ENCODE measurements at places on chromosomes 5 and 9.

DNA sequence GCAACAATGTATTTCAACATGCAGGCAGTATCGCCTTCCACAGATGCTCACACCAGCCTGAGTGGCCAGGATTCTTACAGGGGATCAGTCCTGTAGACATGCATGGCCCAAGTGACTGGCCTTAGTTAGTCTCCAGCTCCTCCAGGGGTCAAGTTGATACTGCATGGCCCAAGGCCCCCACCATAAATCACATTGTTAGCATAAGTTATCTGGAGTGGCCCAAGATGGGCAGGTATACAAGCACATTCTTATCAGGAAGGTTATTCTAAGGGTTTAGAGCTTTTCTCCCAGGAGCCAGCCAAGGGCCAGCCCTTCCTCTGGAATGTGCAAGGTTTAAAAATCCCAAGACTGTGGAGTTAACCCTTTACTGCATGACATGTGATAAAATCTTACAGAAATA is 230.9 kb upstream of the NFIL3 start:
- DNase-seq = no peak

GRCh38 chr9:112332977-112333638 is at the start of gene PTBP3:
PTBP3 (minus strand) TSS chr9:112333619; CDS start chr9:112297865, 35,754 bp downstream.
- peak; percentile 90 for DNase-seq

- DNase-seq = no peak
These were observed 72.2 kb downstream of the CERT1 start for GRCh38 chr5:75439276-75439675.

DNA sequence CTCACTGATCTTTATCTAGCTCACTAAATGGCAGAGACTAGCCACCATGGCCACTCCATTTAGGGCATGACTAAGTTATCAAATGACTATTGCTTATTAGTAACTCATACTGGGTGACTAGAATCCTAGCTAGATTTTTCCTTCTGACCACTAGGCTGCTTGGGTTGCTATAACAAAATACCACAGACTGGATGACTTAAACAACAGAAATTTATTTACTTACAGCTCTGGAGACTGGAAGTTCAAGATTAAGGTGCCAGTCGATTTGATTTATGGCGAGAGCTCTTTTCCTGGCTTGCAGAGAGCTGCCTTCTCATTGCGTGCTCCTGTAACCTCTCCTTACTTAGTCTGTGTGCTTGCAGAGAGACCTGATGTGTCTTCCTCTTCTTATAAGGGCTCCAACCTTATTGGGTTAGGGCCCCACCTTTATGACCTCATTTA is 55.0 kb upstream of the APC start:
- no peak for DNase-seq

DNA sequence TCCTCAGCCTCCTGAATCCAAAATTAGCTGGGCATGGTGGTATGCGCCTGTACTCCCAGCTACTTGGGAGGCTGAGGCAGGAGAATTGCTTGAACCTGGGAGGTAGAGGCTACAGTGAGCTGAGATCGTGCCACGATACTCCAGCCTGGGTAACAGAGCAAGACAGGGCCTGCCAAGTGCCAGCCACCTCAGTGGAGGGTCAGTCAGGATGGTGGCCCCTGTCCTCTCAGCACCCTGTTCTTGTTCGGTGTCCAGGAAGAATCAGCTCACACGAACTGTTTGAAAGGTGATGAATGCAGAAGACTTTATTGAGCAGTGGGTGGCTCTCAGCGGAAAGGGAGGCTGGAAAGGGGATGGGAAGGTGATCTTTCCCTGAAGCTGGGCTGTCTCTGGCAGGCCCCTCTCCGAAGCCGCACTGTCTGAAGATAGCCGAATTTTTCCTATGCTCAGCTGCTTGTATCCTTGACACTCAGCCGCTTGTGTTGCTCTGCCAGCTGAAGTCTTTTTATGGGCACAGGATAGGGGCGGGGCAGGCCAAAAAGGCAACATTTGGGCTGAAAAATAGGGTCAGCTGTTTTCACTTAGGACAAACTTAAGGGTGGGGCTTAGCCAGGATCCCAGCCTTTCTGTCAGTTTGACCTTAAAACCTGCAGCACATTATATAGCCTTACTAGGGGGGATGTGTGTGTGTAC is 50.9 kb downstream of the UBE2R2 start:
- no peak for DNase-seq

DNA sequence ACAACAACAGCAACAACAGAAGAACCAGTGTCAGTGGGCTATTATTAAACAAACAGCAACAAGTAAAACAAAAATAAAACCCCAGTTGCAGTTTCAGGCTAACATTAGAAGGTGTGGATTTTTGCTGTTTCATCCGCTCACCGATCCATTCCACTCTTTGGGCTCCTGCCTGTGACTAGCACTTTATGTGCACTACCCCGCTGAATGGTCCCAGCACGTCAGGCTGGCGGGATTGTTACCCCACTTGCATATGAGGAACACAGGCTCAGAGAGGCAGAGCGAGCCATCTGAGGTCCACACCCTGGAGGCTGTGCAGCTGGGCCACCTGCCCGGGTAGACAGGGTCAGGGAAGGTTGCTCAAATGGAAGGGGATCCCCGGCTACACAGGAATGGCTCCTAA is 26.0 kb downstream of the NSG2 start:
- DNase-seq = no peak

Measured in B cell (primary cell).